Kidney (tissue), 22 donors: ENCODE measurements at places on chromosomes 2 and 18. TPM values are rescaled to one million over a fixed set of nuclear protein-coding genes. Genes with fewer than 3 reads are reported as not detected.

The CSRNP3 gene
- 3.3 TPM for polyA plus RNA-seq

The MERTK gene
- polyA plus RNA-seq: 9.2 TPM

The GALR1 gene
- not detected for polyA plus RNA-seq

The RRM2 gene
- polyA plus RNA-seq: 3.6 TPM

GRCh38 chr2:240615396-240615795 is 9.9 kb upstream of the GPR35 start:
- no peak for DNase-seq

DNA sequence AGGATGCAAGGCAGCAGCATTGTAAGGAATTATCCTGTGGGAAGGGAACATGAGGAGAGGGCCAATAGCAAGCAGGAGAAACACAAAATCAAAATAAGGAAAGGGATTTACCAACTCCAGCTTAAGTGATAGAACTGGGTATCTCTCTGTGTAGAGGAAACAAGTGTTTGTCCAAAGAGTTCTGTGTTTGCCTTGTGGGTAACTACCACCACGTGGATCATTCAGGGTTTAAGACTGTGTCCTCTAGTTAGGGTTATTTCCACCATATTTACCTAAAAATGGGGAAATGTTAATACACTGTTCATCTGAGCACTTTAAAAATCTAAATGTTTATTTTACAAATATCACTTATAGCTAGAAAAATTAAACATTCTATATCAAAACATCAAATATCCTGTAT is 283.3 kb downstream of the EIPR1 start:
- no peak for DNase-seq

DNA sequence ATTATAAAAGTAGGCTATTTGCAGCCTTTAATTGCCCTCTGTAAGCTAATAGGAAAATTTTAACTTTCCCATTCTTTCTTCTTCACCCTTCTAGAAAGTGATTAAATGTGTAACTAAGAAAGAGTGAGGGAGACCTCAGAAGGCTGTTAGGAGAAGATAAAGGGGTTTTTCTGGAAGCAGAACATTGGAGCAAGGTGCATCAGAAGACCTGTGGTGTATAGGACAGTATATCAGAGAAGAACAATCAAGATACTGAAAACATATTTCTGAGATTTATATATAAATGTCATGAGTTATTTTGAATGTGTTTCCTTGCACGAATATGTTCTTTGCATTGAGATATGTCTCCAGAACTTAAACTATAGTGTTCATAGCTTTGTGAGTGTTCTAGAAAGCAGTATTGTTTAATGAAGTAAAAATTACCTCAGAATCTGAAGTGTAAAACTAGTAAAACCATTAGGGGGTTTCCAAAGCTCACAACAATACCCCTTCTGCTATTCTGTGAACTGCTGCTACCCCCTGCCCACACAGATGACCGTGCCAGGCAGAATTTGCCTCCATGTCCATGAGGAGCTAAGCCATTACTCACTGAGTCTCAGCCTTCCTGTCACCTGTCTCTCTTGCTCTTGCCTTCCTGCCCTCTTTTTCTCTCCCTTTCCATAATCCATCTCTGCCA is 537.9 kb downstream of the EPHA4 start:
- DNase-seq: no peak

GRCh38 chr18:26504831-26505230 is 43.5 kb downstream of the KCTD1 start:
- DNase-seq: no peak

- DNase-seq: no peak
Observed at GRCh38 chr2:169015943-169016342, 15.2 kb downstream of the ABCB11 start.

- no peak for DNase-seq
Observed at GRCh38 chr2:134194519-134194918, 59.4 kb upstream of the MGAT5 start.

DNA sequence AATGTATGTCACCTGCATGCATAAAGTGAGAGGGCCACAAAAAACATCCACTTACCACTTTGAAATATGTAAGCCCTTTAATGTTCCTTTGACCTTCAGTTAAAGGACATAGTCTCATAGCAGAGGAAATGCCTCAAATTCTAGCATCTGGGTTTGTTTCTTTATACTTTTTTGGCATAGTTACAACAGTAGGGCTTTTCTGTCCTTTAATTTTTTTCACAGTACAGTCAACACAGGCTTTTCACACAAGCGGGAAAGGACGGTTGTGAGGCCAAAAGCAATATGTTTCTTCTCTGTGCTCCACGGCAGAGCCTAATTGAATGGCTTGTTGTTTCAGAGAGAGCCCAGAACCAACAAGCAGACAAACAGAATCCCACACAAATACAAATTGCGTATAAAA is 57.6 kb downstream of the CRIM1 start:
- DNase-seq: no peak
